MCF 10A (cell line): ENCODE measurements at places on chromosomes 6 and 20. TPM values are rescaled to one million over a fixed set of nuclear protein-coding genes. Genes with fewer than 3 reads are reported as not detected.

Gene GABRR1
- total RNA-seq, result not detected in 2 replicates

DNA sequence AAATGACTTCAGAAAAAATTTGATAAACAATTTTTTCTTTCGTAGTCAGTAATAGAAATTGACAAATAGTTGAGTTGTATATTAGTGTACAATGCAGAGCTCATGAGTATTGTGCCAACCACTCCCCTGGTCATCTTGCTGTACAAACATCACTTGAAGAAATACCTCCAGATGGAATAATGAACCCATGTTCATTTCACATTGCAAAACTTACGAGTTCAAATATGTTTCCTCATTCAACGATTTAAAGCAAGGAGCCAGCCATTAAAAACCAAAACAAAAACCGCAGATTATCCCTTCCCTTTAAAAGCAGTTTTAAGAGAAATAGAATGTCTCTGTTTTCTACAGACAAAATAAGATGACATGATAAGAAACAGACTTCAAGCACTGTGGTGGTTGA, 62.5 kb downstream of the RALGAPA2 start:
- no peak for DNase-seq

Gene PRDM13
- total RNA-seq, result not detected in 2 replicates

DNA sequence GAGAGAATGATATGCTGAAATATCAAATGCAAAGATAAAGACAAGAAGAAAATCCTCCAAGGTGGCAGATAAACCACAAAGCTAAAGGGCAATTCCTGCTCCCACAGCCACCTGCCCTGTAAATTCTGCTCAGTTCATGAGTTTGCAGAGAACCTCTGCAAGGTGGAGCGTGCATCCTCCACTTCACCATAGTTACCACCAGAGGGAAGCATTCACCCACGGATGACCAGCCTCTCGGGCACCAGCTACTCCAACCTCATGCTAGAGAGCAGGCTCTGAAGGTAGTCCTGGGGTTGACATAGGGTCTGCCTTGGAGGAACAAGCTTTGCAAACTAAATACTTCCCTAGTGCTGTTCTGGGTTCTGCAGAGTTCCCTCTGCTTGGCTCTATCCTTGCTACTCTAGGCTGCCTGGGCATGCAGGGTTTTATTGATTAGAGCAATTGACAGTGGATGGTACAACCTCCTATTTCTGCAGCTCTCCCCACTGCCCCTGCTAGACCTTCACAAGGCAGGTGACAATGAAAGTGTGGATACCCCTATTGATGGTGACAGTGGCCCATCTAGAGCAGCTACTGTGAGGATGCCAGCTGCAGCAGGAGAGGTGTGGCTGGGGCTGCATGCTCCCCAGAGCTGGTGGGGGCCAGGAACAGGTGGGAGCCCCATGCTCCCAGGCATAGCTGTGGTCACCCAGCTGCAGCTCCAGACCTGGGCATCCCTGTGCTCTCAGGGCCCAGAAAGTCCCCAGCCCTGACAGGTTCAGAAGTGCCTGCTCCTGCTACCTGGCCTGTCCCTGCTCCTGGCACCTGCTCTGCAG, 51.1 kb downstream of the GGTLC1 start:
- peak; percentile 14 for DNase-seq

- DNase-seq, result no peak
These were observed 6.7 kb upstream of the BEND3 start for GRCh38 chr6:107121964-107122495.

- no peak for DNase-seq
These were observed 557.5 kb upstream of the NOX3 start for GRCh38 chr6:156013155-156013554.

DNA sequence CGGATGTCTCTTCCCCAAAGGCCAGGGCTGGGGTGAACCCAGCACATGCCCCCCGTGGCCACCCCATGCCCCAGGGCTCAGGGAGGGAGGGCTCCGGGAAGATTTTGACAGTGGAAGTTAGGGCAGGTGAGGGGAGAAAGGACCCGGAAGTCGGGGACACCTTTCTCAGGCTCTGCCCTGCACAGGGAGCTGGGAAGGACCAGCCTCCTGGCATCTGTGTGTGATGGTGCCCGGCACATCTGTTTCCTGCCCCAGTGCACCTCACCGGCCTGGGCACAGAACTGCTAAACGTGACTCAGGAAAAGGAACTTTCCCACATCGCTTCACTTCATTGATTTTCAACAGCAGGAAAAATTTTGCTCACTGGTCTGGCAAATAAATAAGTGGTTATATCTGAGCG, 141.1 kb upstream of the AFDN start:
- no peak for DNase-seq

GRCh38 chr6:13478525-13478966, 8.9 kb downstream of the GFOD1 start:
- DNase-seq, result no peak

- peak; percentile 97 for DNase-seq
These were observed 42.9 kb downstream of the C6orf132 start for GRCh38 chr6:42099340-42100028.

- DNase-seq, result no peak
These were observed 35.5 kb downstream of the HLA-F start for GRCh38 chr6:29758761-29759160.

- no peak for DNase-seq
These were observed 301.7 kb upstream of the ZFP64 start for GRCh38 chr20:52493171-52493721.

GRCh38 chr6:78505178-78505577, 362.2 kb upstream of the IRAK1BP1 start:
- DNase-seq, result no peak

Gene TREML1
- not detected in 2 replicates for total RNA-seq

DNA sequence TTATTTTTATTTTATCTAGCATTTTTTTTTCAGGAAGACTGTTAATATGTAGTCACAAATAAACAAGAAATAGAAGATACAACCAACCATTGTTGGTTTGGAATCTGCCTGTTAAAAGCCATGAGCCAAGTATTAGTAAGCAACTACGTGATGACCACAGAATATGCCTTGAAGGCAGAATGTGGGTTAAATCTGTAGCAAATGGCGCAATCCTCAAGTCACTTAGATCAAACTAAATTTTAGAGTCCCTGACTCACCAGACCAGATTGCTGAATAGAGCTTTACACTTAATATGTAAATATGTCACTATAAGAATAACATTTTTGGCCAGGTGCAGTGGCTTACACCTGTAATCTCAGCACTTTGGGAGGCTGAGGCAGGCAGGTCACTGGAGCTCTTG, 800.1 kb upstream of the CITED2 start:
- DNase-seq, result peak; percentile 96

- DNase-seq, result peak; percentile 49
These were observed 1.4 kb downstream of the PIM1 start for GRCh38 chr6:37171201-37171969.

DNA sequence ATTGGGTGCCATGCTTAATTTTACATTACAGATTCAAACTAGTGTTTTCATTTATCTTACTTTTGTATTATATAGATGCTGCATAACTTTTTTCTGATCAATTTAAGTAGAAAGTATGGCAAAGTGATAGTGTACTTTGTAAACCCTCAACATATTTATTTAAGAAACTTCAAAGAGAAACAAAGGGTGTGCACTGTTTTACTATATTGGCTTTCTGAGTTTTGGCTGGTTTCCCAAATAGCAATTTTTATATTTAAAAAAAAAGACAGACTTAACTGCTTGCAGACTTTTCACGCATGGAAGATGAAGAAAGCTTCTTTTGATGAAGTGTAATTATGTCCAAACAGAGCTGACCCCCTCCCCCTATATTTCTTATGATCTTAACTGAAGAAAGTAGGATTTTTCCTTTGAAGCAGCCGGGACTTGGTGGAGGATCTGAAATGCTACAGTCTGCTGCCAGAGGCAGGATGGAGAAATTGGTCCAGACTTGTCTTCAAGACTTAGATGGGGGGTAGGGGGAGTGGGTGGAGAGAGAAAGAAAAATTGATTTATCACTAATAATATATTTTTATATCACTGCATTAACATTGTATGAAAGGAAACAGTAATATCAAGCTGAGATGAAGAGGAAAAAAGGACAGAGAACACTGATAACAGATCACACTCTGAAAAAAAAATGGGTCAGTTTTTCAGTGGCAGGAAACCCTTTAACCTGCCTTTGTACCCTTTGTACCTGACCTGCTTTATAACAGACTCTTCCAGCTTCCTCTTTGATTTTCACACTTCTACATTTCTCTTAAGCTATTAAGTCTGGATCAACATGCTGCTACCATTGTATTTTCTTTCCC, 56.0 kb upstream of the SUPT3H start:
- DNase-seq, result no peak

Gene EPPIN
- total RNA-seq, result not detected in 2 replicates

DNA sequence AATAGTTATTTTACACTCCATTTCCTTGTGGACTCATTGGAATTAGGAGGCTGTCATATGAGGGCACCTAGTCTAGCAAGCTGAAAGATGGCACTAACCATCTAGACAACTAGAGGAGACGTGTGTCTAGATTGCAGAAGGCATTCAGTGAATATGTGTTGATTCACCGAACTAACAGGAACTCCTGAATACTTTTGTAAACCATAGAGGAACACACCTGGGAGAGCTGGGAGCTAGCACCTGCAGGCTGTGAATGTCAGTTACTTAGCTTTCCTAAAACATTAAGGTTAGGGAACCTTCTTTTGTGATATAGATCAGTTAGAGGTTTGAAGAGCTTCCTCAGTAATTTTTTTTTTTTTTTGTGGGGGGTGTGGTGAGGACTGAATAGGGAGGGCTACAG, 7.7 kb downstream of the OPN5 start:
- DNase-seq, result no peak

Gene HCK
- total RNA-seq, result not detected in 2 replicates

Gene SLC22A2
- total RNA-seq, result not detected in 2 replicates

- DNase-seq, result no peak
These were observed 240.8 kb downstream of the SMOC2 start for GRCh38 chr6:168681748-168682147.

- peak; percentile 40 for DNase-seq
These were observed 607.1 kb downstream of the COL12A1 start for GRCh38 chr6:74598462-74599393.

DNA sequence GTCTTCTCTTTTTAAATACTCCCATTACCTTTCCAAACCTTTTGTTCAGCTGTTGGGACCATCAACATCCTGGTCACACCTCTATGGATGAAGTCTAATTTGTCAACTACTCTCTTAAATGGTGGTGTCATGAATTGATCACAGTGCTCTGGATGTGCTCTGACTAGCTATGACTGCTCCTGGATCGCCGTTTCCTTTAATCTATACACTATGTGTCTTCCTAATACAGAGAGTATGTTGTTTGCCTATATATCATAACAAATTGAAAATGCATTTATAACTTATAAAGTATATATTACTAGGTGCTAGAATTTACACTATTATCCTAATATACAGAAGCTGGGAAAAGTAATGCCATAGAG, 357.5 kb downstream of the LAMA2 start:
- DNase-seq, result no peak

DNA sequence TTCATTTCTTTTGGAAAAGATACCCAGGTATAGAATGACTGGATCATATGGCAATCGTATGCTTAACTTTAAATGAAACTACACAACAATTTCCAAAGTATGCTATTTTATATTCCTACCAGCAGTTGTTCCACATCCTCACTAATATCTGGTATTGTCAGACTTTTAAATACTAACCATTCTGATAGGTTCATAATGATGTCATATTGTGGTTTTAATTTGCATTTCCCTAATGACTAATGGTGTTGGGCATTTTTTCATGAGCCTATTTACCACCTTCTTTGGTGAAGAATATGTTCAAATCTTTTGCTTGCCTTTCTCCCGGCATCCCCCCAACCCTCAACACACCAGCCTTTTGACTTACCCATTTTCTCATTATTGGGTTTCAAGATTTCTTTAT, 96.2 kb upstream of the HMGN3 start:
- DNase-seq, result no peak

DNA sequence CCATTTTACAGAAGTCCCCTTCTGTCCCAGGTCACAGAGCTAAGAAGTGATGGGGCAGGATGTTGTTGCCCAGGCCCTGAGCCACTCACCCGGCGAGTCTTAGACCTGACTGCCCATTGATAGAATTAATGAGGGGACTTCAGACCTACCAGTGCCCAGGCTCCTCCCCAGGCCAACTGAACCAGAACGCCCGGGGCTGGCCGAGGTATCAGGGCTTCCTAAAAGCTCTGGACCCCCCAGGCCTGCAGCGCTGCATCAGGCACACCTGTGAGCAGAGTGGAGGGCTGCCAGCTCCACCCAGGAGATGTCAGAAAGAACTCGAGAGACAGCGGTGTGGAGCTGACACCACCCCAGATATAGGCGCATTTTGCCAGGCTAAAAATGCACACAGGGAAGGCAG, 3.5 kb downstream of the GPR31 start:
- no peak for DNase-seq

Gene SLC35A1
- total RNA-seq, result 10.3 and 12.1 TPM in 2 replicates

- peak; percentile 56 for DNase-seq
These were observed 292.7 kb downstream of the ESR1 start for GRCh38 chr6:152100183-152100618.

DNA sequence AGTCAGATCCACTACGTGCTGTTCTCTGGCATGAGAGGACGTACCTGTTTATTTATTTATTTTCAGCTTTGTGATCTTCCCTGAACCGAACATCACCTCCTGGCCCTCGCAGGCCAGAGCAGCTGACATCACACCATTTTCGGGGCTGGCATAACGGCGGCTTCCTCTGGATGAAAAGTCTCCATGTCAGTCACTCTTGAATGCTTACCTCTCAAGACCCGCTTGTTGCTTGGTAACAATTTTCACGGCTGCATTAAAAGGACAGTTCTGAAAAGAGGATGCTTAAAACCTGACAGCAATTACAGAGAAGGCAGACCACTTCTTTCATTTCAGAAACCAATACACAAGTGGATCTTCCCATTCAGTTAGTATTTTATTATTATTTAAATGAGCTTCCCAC, 159.8 kb upstream of the CDH4 start:
- no peak for DNase-seq

- DNase-seq, result no peak
These were observed 794.3 kb downstream of the PHF3 start for GRCh38 chr6:64429926-64430325.

Gene ZBP1
- total RNA-seq, result not detected in 2 replicates

Gene FERMT1
- total RNA-seq, result 25.5 and 43.1 TPM in 2 replicates

Gene TGM2
- 0.76 and 1.5 TPM in 2 replicates for total RNA-seq

- peak; percentile 66 for DNase-seq
These were observed 12.0 kb upstream of the TRMT11 start for GRCh38 chr6:125974214-125974866.

DNA sequence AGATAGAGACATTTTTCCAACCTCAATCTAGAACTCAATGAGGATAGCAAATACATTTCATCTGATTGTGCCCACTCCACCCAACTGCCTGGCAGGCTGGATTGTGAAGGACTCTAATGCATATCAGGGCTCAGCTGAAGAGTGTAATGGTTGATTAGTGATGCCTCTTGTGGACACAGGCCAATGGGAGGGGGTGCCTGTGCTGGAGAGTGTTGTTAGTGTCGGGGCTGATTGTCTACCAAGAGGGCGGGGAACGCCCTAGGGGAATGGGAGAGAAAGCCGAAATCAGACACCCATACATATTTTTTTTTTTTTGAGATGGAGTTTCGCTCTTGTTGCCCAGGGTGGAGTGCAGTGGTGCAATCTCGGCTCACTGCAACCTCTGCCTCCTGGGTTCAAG, 103.7 kb upstream of the SALL4 start:
- DNase-seq, result no peak

Gene SLC12A5
- 0.75 and 0.98 TPM in 2 replicates for total RNA-seq
